SIG-M5 (cell line): ENCODE measurements at places on chromosomes 6 and 20.

DNA sequence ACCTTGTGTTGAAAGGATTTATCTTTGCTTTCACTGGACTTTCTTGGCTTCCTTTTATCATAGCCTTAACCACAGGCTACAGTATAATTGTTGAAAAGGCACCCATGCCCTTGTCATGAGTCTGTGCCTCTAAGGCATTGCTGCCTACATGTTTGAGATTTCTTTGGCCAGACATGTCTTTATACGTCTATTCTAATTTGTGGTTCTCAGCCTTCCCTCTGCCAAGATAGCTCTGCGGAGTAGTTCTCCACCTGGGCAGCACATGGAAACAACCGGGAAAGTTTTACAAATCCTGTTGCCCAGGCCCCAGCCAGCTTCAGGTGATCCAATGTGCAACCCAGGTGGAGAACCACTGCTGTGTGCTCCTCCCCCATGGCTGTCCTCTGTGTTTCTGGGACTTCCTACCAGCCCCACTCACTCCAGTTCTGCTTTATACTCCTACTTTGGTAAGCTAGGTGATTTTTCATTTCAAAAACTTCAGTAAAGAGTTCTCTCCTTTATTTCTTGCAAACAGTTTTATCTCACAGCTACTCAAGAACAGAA is 159.6 kb upstream of the MYLIP start:
- no peak for DNase-seq

- DNase-seq, result no peak
Measured at GRCh38 chr6:2632976-2633584, 117.6 kb downstream of the MYLK4 start.

DNA sequence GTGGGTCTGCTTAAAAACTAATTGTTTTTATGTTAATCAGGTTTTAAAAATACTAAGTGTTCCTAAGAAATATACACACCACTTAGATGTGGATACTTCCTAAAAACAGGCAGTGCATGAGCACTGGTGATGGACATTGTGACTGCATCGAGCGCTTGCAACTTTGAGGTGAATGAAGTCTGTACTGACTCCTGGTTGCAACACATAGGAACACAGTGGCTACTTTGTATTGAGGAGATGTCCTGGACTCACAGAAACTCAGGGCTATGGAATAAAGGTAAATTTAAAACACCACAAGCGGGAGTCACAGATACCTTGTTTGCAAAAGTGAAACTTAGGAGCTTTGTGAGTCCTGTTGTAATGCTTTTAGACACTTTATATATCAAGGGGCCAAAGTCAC is 55.6 kb upstream of the POLR1H start:
- no peak for DNase-seq

- no peak for DNase-seq
Measured at GRCh38 chr6:129069006-129069405, 186.1 kb downstream of the LAMA2 start.

GRCh38 chr20:44716309-44717106 is 1.3 kb downstream of the CCN5 start:
- DNase-seq, result no peak

DNA sequence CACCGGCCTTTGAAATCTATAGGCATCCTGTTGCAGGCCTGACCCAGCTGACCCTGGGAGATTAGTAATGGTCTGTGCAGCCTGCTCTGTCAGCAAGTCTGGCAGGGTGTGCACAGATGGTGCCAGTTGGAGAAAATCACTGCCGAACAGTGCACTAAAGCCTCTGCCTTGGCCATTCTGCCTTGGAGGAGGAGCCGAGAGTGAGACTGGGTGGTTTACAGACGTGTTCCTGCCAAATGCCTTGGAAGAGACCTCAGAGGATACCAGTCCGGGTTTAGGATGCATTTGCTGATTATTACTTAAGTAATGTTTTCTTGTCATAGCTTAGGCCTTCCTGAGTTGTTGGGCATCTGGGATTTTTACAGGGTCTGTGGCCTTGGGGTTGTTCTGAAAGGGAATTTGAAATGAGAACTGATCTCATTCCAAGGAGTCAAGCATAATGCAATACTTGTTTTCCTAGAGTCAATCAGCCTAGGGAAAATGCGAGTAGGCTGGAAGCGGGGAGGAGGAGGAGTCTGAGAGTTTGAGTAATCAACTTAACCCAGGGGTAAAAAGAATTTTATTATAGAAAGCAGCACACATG is 292.1 kb downstream of the SOX4 start:
- no peak for DNase-seq

- DNase-seq, result no peak
Measured at GRCh38 chr20:45933266-45934045, 1.0 kb upstream of the PCIF1 start.

DNA sequence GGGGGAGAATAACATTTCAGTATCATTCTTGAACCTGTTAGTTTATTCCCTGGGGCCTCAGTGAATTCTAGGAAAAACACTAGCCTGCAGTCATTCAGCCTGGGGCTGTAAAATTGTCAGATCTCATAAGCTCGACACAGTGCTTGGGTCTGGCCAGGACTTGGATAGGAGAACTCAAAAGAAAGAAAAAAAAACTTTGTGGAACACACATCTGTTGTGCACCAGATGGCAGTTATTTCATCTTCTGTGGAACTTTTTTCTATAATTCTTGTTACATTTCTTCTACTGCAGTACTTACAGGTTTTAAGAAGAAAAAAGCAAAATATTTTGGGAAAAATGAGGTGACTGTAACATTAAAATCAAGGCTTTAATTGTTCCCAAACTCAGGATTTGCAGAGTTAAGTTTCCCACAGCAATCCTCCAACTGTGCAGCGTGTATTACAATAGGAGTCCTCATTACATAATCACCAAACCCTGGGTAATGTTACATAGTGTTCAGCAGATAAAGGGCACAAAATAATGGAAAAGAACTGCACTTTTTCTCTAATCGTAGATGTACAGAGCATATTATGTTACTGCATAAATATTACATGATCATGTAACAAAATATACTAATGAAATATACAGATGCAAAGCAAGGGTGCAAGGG is 531.1 kb upstream of the CITED2 start:
- no peak for DNase-seq

- DNase-seq, result no peak
Measured at GRCh38 chr6:169669147-169669546, 32.7 kb downstream of the WDR27 start.

GRCh38 chr6:26468829-26469228 is 11.1 kb downstream of the BTN2A1 start:
- no peak for DNase-seq

GRCh38 chr20:20680991-20681508 is 31.4 kb downstream of the RALGAPA2 start:
- DNase-seq, result no peak

- DNase-seq, result no peak
Measured at GRCh38 chr6:144757730-144758129, 472.6 kb downstream of the UTRN start.

DNA sequence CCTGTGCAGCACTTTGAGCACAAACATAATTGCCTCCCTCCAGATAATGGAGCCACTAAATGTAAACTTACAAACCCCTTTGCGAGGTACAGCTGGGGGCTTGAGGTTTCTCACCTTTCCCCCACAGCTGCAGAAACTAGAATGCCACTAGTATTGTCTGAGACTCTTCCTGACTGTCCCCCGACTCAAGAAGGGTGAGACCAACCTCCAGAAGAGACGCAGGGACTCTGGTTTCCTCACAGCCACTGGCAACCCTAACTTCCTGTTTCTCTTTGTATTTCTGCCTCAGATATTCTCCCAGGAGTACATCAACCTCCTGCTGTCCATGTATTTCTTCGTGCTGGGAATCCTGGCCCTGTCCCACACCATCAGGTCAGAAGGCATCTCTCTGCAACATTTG is 23.6 kb downstream of the HM13 start:
- DNase-seq, result no peak

GRCh38 chr20:10465135-10465534 is 30.0 kb downstream of the SLX4IP start:
- DNase-seq, result no peak

- no peak for DNase-seq
Measured at GRCh38 chr6:14454473-14454775, 336.9 kb downstream of the CD83 start.

DNA sequence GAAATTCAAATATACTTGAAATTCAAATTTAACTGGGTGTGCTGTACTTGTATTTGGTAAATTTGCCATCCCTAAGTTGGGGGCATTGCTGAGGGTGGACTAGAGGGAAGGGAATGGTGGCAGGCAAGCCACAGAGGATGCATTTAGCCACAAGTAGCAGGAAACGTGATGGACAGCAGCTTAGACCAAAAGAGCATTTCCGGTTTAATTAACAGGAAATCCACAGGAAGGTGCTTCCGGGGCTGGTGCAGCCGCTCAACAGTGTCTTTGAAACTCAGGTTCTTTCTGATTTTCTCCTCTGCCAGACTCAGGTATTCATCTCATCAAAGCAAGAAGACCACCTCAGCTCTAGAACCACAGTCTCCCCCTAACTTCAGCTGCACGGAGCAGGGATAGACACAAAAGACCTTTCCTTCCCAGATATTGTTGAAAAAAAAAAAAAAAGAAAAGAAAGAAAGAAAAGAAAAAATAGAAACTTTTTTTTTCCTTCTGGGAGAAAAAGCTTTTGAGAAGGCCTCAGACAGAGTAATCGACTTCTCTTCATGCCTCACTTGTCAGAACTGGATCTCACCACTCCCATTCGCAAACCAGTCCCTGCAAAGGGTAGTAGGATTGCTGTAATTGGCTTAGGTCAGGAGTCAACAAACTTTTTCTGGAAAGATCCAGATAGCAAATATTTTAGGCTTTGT is 8.0 kb upstream of the BCAS1 start:
- no peak for DNase-seq

- DNase-seq, result no peak
Measured at GRCh38 chr6:306641-307061, 14.4 kb downstream of the DUSP22 start.

- DNase-seq, result no peak
Measured at GRCh38 chr6:118495485-118496280, 52.4 kb upstream of the PLN start.

DNA sequence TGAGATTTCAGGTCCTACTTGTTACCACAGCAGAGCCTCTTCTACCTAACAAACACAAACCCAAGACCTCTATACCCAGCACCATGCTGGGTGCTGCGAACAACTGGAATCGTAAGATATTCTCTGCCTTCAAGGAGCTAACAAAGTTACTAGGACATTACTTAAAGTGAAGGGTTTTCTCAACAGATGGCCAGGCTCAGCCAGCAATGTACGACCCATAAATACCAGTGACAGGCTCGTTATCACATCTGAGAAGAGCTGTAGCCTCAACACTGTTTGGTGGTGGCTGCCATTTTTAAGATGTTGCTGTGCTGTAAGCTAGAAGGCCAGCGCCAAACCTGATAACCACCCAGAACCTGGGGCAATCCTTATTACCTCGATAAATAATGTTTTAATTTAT is 406.5 kb downstream of the KIF16B start:
- DNase-seq, result no peak

DNA sequence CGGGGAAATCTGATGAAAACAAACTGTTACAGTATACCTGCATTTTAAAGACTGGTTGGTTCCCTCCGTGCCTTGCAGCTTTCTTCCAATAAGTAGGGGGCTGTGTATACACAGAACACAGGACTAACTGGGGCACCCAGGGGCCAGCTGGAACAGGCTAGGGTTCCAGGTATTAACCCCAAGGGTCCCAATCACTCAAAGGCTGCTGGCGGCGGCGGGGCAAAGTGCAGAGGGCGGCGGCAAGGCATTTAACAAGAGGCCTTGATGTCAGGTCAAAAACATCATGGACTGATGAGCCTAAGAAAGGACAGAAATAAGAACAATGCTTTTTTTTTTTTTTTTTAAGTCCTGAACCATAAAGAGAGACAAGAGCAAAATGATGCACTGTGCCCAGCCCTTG is 2.5 kb downstream of the PMEPA1 start:
- DNase-seq, result no peak

GRCh38 chr20:50728486-50728980 is 2.8 kb upstream of the PARD6B start:
- DNase-seq, result no peak

DNA sequence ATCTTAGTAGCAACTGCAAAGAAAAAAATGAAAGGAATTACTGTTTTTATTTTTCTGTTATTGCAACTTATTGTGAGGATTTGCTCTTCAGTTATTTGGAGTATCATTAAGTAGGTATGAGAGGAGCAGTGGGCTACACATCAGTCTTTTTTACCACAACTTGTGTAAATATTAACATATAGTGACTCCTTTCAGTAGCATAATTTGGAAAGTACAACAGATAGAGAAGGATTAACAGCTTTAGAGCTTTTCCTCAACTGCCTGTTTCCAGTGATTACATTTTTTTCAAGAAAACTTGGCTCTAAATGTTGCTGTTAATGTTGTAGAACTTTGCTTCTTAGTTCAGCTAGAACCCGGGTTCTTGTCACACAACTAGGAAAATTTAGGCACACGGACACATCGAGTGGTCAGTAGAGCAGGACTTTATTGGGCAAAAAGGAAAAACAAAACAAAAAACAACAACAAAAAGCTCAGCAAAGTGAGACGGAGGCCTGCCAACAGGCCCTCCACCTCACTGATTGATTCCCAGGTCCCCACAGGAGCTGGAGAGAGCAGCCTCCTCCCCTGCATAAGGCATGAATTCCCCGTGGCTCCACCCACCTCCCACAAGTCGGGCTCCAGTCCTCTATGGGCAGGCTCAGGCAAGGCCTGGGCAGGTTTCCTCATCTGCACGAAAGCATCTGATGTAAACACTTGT is 75.1 kb downstream of the ADGRG6 start:
- DNase-seq, result no peak

GRCh38 chr6:108277295-108277694 is 16.5 kb upstream of the SNX3 start:
- no peak for DNase-seq

DNA sequence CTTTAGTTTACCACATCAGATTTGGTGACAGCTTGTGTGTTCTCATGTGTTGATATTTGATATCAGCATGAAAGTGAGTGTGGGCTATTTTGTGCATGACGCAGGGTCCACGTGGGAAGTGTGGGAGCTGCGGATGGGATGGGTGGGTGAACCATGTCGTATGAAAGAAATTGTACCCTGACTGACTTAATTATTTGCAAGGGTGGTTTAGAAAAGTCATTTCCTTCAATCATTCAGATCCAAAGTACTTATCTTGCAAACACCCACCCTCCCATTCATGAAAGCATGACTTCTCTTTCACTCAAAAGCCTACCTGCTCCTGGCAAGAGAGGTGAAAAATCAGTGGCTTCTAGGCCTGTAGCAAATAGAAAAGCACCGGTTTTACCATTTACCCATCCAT is 91.8 kb upstream of the BACH2 start:
- no peak for DNase-seq

- DNase-seq, result no peak
Measured at GRCh38 chr20:50004229-50004628, 21.4 kb downstream of the SNAI1 start.

DNA sequence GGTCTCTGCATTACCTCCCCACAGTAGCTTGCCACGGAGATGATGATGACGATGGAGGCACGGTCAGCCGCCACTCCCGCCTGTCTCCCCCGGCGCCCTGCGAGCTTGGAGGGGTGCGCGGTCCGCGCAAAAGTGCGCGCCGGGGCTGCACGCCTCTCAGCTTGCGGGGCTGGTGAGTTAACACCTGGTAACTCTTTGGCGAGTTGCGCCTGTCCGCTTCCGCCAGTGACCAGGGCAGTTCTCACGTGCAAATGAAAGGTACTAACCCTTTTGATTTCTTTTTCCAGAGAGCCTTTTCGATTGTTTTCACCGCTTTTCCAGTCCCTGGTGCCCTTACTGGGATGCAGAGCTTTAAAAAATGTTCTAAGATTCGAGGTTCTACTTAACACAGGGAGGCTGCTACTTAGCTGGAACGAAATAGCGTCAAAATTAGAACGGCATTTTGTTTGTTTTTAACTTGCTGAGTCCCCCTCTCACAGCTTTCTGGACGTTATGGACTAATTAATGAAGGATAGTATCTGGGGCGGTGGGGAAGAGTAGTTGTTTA is 6.2 kb downstream of the GRIK2 start:
- DNase-seq, result no peak

GRCh38 chr6:111862741-111863140 is 10.5 kb downstream of the FYN start:
- no peak for DNase-seq
